Right lobe of liver (tissue), 6 donors: ENCODE measurements at places on chromosomes 2 and 18. TPM values are rescaled to one million over a fixed set of nuclear protein-coding genes. Genes with fewer than 3 reads are reported as not detected.

DNA sequence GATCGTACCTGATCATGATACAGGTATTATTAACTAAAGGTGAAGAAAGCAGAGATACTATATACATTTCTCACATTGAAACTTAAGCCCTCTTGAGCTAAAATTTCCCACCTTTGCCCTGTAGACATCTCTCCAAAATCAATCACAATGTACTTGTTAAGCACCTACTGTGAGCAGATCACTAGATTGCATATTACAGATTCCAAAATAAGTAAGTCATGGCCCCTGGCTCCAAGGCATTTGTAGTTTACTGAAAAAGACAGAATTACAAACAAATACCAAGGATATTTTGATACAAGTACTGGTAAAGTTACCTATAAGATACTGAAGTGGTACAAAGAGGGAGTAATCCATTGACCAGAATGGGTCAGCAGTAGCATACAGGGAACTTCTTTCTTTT lies 455.3 kb downstream of the STK39 start:
- H3K36me3 ChIP-seq, result no peaks in the 10 kb centered on the region
- H3K4me3 ChIP-seq, result no peak overlapping the region
- no peak for DNase-seq
- H3K4me1 ChIP-seq, result no peaks in the 10 kb centered on the region
- no peak overlapping the region for H3K27ac ChIP-seq

The TPO gene
- not detected for total RNA-seq

DNA sequence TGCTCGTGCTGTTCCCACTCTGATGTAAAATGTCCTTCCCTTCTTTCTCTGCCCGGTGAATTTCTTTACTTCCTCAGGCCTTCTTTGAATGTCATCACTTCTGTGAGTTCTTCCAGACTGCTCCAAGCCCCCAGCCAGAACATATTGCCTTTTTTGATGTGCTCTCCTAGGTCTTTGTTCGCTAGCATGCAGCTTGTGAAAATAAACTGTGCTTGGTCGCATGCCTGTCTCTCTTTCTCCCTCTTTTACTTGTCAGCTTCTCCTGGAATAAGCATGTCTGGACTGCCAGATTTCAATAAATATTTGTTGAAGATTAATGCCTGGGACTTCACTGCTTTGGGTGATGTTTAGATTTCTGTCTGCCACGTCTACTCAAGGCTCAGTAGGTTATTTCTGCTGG lies 82.7 kb upstream of the ARHGAP28 start:
- no peak overlapping the region for H3K27ac ChIP-seq
- H3K4me1 ChIP-seq, result no peaks in the 10 kb centered on the region
- DNase-seq, result no peak
- H3K36me3 ChIP-seq, result no peaks in the 10 kb centered on the region

GRCh38 chr2:204695506-204695905 lies 150.2 kb downstream of the PARD3B start:
- H3K27me3 ChIP-seq, result no peaks in the 10 kb centered on the region
- H3K4me3 ChIP-seq, result no peak overlapping the region
- H3K36me3 ChIP-seq, result no peaks in the 10 kb centered on the region
- no peaks in the 10 kb centered on the region for H3K4me1 ChIP-seq

- peak overlapping the region; percentile 73 for H3K4me3 ChIP-seq
- no peak for DNase-seq
- H3K4me1 ChIP-seq, result peaks cover 5% of the 10 kb centered on the region
- H3K36me3 ChIP-seq, result no peaks in the 10 kb centered on the region
- H3K27ac ChIP-seq, result peak overlapping the region; percentile 78
- H3K27me3 ChIP-seq, result no peaks in the 10 kb centered on the region
These were observed 231.6 kb upstream of the SMAD2 start for GRCh38 chr18:48161911-48162698.
